ENCODE measurements at places on chromosomes 5 and 9.

GRCh38 chr9:90867101-90867500 is 65.5 kb downstream of the SYK start:
- no peak for DNase-seq

DNA sequence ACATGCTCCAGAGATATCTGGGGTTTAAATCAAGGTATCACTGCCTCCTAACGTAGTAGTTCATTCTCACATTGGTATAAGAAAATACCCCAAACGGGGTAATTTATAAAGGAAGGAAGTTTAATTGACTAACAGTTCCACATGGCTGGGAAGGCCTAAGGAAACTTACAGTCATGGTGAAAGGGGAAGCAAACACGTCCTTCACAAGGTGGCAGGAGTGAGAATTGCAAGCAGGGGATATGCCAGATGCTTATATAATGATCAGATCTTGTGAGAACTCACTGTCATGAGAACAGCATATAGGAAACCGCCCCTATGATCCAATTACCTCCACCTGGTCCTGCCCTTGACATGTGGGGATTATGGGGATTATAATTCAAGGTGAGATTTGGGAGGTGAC is 1280.2 kb upstream of the C9orf72 start:
- DNase-seq, result no peak

GRCh38 chr9:105259731-105260612 is 15.5 kb downstream of the SLC44A1 start:
- no peak for DNase-seq

DNA sequence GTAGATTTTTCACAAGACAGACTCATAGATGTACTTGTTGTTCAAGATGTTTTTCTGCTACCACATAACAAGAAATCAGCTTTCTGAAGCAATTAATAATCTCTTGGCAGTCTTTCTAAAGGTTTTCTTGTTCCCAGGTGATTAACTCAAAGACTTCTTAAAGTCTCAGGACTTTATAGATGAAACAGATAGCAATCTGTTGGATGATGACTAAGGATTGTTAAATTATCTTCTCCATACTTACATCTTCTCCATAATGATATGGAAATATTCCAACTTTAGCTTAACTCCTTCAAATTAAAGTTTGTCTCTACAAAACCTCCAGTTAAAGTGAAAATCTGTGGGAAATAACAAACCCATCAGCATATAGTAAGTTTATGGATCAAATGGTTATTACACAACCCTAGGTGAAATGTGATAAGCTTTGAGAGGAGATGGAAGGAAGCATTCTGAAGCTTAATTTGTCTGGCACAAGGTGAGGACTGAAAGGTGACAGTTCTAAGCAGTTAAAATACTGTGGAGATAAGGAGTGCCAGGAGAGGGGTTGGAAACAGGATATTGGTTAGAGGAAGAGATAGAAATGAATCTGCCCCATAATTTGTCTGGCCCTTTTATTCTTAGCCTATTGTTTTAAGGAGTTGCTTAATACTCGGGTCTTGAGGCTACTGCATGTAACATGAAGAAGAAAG is 326.7 kb downstream of the ADGRV1 start:
- no peak for DNase-seq

GRCh38 chr5:93746406-93747056 is 5.1 kb upstream of the POU5F2 start:
- no peak for DNase-seq

DNA sequence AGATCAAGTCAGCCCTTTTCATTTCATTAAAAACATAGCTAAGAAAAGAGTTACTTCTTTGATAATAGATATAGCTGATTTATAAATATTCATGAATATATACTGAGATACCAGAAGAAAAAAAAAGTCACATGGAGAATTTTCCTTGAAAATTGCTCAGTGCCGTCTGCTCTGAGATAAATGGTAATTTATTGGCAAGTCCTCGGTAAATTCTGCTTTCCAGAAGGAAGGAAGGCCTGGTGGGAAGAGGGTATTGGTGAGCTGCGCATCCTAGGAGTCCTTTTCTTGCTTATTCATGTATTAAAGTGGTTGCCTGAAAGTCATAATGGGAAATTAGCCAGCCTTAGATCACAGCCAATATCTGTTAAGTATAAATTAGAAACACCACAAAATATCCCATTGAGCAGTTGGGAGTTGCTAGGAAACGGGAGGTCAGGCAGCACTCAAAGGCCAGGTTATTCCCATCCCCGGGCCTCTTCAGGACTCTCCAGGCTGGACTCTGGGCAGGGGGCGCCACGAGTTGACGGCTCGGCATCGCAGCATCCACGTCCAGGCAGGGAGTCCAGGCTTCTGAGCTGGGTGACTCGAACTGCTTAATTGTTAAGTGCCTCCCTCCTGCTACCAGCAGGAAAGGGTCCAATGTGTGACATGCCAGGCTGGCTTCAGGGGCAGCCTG is 116.7 kb upstream of the RETREG1 start:
- DNase-seq, result no peak

DNA sequence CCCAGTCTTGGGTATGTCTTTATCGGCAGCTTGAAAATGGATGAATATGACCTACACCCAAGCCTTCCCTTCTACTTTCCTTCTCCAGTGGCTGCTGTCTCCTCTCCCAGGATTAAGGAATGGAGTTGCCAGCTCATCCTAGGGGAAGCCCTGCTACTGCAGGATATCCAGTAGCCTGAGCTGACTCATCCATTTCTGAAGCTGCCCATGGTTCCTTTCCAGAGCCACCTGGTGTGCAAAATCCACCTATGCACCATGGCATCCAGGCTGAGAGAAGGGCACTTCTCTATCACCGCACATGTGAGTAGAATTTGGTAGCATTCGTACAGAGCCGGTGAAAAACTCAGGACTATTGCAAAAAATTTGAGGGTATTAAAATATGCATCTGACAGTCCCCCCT is 290.8 kb downstream of the YTHDC2 start:
- no peak for DNase-seq

DNA sequence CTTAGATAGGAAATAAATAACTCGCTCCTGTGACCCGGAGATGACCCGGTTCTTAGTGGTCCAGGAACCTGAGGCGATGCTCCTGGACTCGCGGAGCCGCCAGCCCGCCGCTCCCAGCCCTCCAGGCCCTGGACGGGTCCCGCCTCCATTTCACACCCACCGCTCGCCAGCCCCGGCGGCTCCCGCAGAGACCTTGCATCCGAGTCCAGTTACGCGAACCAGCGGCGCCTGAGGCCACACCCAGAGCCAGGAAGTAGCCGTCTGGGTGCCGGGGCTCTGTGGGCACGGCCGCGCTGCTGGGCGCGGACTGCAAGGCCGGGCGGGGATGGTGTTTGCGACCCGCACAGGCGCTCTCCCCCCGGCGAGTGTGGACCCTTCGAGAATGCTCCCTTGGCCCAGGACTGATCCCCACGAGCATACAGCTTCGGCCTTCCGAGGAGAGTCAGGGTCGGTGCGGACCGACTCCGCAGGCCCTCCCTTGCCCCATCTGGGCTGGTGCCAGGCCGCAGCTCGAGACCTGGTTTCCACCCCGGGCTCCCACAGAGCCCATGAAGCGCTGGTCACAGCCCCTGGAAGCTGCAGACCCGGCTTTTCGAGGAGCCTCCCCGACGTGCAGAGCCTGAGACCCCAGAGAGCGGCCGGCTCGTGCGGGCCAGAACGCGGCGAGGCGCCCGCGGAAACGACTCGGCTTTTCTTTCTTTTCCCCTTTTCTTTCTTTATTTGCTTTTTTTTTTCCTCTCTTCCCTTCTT is 5.2 kb upstream of the BARX1 start:
- DNase-seq, result no peak

DNA sequence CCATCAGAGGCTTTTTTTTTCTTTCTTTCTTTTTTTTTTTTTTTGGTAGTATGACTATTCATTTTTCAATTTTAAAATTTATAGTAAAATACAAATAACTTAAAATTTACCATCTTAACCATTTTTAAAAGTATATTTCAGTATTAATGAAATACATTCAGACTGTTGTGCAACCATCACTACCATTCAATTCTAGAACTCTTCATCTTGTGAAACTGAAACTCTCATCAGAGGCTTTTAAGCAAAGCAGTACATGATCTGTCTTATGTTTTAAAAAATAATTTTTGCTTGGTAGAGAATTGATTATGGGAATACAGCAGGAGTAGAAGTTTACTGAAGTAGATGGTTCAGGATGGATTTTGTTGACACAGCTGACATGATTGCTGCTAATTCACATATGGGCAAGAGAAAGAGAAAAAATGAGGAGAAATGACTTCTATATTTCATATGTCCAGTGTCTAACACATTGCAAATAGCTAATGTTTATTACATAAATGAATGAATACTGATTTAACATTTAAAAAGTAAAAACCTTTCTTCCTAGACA is 13.4 kb downstream of the ELOVL7 start:
- no peak for DNase-seq

GRCh38 chr9:74500584-74500924 is 3.4 kb downstream of the RORB start:
- DNase-seq, result no peak

GRCh38 chr5:173581408-173582215 is 34.8 kb downstream of the BOD1 start:
- no peak for DNase-seq

GRCh38 chr5:107602896-107603295 is 67.8 kb downstream of the EFNA5 start:
- DNase-seq, result no peak

DNA sequence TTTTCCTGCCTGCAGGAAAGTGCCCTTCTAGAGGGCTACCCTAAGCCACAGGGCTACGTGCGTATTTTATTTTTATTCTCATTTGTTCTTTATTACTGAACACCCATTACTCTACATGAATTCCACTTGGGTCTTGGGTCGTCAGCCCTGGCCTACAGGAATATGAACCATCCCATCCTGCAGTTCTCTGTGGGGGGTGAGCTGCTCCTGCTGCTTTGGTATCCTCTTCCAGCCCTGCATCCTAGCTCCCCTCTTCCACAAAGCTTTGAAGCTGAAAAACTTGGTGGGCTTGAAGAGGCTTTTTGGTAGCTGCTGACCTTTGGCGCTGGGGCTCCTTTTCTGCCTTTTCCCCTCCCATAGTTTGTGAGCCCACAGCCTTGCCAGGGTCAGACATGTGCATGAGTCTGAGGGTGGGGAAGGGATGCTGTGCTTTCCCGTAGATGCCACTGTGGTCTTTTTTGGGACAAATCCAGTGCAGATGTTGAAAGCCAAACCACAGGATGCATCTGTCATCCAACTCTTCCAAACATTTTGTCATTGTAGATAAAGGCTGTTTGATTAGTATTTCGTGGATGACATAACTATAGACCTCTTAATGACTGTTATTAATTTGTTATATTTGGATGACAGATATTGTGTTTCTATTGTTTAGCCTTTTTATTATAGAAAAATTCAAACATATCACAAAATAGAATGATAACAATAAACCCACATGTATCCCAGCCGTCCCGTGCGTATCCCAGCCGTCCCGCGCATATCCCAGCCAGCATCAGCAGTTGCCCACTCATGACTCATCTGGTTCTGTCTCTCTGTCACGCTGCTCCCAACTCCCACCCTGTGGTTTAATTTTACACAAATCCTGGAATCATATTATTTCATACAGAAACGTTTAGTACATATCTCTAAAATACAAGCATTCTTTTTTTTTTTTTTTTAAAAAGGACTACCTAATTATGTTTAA is 43.9 kb downstream of the SLC46A2 start:
- DNase-seq, result no peak

DNA sequence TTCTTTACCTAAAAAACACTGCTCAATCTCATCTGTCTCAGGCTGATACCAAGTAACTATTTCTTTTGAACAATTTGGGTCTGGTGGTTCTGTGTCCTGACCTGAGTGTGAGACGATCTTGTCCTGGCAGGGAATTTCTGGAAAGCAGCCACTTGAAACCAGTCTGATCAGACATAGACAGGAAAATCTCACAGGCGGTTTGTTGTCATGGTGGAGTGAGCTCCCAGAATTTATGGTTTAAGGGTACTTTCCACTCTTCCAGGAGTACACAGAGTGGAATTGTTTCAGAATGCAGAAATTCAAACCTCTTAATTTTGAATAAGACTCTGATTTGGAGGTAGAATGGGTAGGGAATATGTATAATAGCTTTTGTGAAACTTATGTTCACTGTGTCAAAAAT is 268.2 kb downstream of the ISL1 start:
- DNase-seq, result peak; percentile 14

All from LNCaP clone FGC (cell line).